ENCODE measurements at places on chromosomes 4 and X.

DNA sequence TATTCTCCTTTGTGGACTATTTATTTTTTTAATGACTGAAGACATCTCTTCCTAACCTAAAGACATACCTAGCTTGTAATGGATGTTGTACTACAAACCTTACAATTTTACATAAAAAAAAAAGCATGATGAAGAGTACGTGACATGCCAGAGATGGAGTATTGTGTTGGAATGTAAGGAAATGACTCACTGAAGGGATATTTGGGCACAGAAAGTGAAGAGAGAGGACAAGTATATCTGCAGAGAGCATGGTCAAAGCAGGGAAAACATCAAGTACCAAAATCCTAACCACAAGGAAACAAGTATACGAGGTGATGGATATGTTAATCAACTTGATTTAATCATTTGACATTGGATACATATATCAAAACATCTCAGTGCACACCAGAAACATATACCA, 1051.4 kb upstream of the PRKX start:
- no peak overlapping the region for H3K27ac ChIP-seq
- no peak overlapping the region for H3K4me3 ChIP-seq
- H3K36me3 ChIP-seq: no peaks in the 10 kb centered on the region

GRCh38 chrX:30814978-30815377, 74.1 kb downstream of the TAB3 start:
- H3K36me3 ChIP-seq: no peaks in the 10 kb centered on the region
- H3K4me1 ChIP-seq: no peaks in the 10 kb centered on the region
- no peak overlapping the region for H3K4me3 ChIP-seq
- H3K27ac ChIP-seq: no peak overlapping the region
- no peak for DNase-seq
- H3K27me3 ChIP-seq: no peaks in the 10 kb centered on the region

GRCh38 chr4:94139931-94140612, 67.6 kb upstream of the SMARCAD1 start:
- H3K36me3 ChIP-seq: no peaks in the 10 kb centered on the region
- no peak for DNase-seq
- H3K27me3 ChIP-seq: no peaks in the 10 kb centered on the region
- no peak overlapping the region for H3K4me3 ChIP-seq
- no peak overlapping the region for H3K27ac ChIP-seq

DNA sequence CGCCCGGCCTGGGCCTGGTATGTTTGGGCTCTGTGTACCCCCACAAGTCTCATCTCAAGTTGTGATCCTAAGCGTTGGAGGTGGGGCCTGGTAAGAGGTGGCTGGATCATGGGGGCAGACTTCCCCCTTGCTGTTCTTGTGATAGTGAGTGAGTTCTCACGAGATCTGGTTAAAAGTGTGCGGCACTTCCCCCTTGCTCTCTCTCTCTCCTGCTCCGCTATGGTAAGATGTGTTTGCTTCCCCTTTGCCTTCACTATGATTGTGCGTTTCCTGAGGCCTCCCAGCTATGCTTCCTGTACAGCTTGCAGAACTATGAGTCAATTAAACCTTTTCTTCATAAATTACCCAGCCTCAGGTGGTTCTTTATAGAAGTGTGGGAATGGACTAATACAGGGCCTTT, 53.0 kb downstream of the CHST7 start:
- no peak overlapping the region for H3K4me3 ChIP-seq
- H3K27ac ChIP-seq: no peak overlapping the region
- no peaks in the 10 kb centered on the region for H3K36me3 ChIP-seq
- no peaks in the 10 kb centered on the region for H3K4me1 ChIP-seq

DNA sequence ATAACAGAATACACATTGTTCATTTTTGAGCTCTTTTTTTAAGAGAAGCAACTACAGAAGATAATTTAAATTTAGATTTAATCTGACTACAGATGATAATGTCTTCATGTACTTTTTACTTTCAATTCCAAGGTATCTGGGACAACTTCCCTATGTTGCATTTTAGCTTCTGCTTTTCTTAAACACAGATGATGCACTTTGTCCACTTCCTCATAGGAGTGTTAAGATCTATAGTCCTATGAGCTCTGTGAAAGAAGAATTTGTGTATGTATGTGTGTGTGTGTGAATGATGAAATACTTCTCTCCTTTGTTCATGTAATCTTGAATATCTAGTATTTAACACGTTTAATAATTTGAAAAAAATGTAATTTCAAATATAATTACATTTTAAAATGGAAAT, 5.3 kb upstream of the FHIP1A start:
- H3K27ac ChIP-seq: no peak overlapping the region
- no peak overlapping the region for H3K4me3 ChIP-seq
- no peaks in the 10 kb centered on the region for H3K36me3 ChIP-seq
- H3K4me1 ChIP-seq: peaks cover 6% of the 10 kb centered on the region
- no peaks in the 10 kb centered on the region for H3K27me3 ChIP-seq

DNA sequence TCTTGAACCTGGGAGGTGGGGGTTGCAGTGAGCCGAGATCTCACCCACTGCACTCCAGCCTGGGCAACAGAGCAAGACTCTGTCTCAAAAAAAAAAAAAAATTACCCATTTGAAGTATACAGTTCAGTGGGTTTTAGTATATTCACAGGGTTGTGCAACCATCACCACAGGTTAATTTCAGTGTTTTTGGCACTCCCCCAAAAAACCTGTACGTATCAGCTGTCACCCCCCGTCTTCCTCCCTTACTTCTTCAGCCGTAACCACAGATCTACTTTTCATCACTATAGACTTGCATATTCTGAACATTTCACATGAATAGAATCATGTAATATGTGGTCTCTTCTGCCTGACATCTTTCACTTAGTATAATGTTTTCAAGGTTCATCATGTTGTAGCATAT, 11.7 kb upstream of the PTTG2 start:
- no peaks in the 10 kb centered on the region for H3K4me1 ChIP-seq
- no peak overlapping the region for H3K27ac ChIP-seq
- no peak overlapping the region for H3K4me3 ChIP-seq
- H3K36me3 ChIP-seq: no peaks in the 10 kb centered on the region
- H3K27me3 ChIP-seq: no peaks in the 10 kb centered on the region

GRCh38 chr4:71300964-71301363, 37.9 kb upstream of the SLC4A4 start:
- peaks cover 4% of the 10 kb centered on the region for H3K4me1 ChIP-seq
- H3K36me3 ChIP-seq: no peaks in the 10 kb centered on the region
- no peak overlapping the region for H3K4me3 ChIP-seq
- H3K27me3 ChIP-seq: no peaks in the 10 kb centered on the region
- peak; percentile 62 for DNase-seq
- H3K27ac ChIP-seq: no peak overlapping the region

GRCh38 chr4:125072269-125072668, 242.5 kb upstream of the FAT4 start:
- DNase-seq: no peak
- H3K36me3 ChIP-seq: no peaks in the 10 kb centered on the region
- no peak overlapping the region for H3K27ac ChIP-seq

- no peaks in the 10 kb centered on the region for H3K27me3 ChIP-seq
- H3K27ac ChIP-seq: no peak overlapping the region
- no peak overlapping the region for H3K4me3 ChIP-seq
Observed at GRCh38 chr4:171348090-171348489, 465.1 kb upstream of the GALNTL6 start.

- DNase-seq: no peak
- H3K27me3 ChIP-seq: no peaks in the 10 kb centered on the region
- no peaks in the 10 kb centered on the region for H3K36me3 ChIP-seq
Observed at GRCh38 chr4:9954468-9954867, 66.8 kb downstream of the SLC2A9 start.

DNA sequence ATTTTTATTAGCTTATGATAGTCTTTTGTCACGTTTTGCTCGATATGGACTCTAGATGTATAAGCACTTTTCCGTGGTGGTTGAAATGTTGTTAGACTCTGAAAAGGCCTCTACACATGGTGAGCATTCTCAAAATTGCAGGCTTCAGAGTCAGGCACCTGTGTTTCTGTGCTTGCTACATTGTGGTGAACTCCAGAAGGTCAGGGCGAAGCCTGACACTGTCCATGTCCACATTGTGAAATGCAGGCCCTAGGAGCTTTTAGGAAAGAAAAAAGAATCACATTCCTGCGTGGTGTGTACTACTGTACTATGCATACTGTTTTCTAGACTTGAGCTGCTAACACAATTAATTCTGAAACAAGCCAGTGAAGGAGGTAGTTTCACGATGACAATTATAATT, 86.3 kb downstream of the HS3ST1 start:
- no peaks in the 10 kb centered on the region for H3K27me3 ChIP-seq
- no peak for DNase-seq
- H3K27ac ChIP-seq: no peak overlapping the region
- no peaks in the 10 kb centered on the region for H3K4me1 ChIP-seq
- H3K36me3 ChIP-seq: no peaks in the 10 kb centered on the region

GRCh38 chr4:155487210-155487609, 110.4 kb upstream of the MAP9 start:
- DNase-seq: no peak
- H3K27me3 ChIP-seq: no peaks in the 10 kb centered on the region
- H3K36me3 ChIP-seq: no peaks in the 10 kb centered on the region
- H3K4me1 ChIP-seq: no peaks in the 10 kb centered on the region
